ENCODE measurements at places on chromosomes 6 and 20. TPM values are rescaled to one million over a fixed set of nuclear protein-coding genes. Genes with fewer than 3 reads are reported as not detected.

The STMND1 gene
- total RNA-seq: not detected

The DCDC2 gene
- total RNA-seq: not detected

GRCh38 chr6:44554194-44554593 is 166.7 kb downstream of the CDC5L start:
- DNase-seq: no peak

DNA sequence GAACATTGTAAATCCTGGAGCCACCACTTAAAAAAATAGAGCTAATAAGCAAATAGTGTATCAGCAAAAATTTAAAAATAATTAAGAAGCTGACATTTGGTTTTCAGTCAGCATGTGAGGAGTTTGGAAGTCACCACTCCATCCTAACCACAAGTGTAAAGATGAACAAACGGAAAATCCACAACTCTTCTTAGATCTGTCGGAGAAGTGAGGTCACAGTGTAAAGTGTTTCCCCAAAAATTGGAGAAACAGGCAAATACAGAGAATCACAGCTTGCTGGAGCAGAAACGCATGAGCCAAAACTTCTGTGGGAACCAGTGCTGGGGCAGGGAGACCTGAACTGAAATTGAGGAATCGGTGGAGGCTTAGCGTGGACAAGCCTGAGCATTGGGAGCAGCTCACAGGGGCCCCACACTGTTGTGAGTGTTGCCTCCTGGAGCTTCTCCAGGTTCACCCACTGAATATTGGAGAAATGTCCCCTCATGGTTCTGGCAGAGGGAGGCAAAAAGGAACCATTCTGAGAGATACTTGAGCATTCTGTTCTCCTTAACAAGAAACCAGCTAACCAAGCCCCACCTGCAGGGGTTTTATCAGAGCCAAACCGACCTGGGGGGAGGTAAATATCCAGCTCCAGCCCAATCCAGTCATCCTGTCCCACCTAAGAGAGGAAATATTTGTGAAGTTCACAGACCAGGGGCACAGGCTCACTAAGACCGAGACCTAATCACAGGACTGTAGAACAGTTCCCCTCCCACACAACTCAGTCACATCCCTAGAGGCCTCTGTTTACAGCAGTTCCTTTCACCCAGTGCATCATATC is 192.0 kb downstream of the ERMARD start:
- no peak for DNase-seq

The BIRC7 gene
- 0.50 TPM for total RNA-seq

GRCh38 chr20:53847139-53847836 is 223.1 kb downstream of the BCAS1 start:
- DNase-seq: no peak
